ENCODE measurements at places on chromosomes 7 and 10.

- no peak for DNase-seq
These were observed 367.6 kb upstream of the MKI67 start for GRCh38 chr10:128493811-128494210.

DNA sequence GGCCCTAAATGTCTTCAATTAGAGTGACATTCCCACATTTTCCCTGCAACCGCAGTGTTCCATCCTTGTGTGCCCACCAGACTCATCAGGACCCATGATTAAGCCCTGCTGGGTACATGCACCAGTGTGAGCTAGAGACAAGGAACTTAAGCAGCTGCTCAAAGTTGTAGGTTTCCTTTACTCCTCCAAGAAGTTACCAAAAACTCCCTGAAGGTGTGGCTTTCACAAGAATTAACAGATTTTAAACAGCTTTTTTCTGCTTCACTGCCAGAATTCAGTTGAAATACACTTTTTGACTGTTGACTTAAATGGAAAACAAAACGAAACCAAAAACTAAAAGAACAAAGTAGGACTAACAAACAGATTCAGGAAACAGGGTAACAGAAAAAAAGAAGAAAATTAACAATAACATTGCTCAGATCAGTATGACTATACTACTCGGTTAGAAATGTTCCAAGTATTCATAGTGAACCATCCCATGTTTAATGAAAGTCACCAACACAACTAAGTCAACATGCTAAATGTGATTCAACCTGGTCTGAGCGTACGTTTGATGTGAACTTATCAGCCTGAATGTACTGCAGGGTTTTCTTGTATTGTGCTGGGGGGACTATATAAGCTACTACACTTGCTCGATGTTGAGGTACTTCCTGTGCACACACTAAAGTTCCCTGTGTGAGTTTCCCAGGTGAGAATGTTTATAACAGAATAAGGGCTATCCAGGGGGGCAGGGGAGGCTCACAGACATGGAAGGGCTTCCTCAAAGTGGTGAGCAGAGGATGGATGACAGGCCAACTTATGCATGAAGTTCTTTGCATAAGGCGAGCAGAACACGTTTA lies 22.2 kb downstream of the SLC37A3 start:
- DNase-seq: no peak

DNA sequence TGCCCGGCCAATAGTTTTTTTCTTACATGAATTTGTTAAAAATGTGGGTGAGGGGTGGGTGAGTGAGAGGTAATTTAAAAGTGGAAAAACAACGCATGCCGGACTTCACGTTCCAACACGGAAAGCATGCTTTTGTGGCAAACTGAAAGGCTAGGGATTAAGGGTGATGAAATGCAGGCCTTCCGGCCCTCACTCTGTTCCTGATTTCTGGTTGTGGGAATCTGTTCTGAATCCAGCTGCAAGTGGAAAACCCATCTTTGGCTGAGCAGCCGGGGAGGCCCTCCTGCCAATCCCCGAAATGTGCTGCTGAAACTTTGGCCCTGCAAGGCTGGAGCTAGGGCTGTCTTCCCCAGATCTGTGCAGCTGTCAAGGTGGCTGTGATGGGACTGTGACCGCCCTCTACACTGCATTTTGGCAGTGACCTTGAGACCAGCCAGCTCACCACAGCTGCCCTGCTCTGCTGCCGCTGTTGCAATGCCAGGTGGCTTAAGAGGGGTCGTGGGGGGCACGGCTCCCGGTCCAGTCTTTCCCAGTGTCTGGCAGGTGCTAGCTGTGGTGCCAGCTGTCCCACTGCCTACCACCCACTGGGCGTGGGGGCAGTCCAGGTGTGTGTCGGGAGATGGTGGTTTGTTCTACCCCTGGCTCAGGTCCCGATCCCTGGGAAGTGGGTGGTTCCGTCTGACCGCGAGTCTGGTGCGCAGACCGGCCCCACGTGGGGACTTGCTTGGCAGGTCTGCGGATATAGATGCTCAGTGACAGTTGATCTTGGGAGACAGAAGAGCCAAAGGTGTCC lies 39.0 kb downstream of the TET1 start:
- DNase-seq: no peak

DNA sequence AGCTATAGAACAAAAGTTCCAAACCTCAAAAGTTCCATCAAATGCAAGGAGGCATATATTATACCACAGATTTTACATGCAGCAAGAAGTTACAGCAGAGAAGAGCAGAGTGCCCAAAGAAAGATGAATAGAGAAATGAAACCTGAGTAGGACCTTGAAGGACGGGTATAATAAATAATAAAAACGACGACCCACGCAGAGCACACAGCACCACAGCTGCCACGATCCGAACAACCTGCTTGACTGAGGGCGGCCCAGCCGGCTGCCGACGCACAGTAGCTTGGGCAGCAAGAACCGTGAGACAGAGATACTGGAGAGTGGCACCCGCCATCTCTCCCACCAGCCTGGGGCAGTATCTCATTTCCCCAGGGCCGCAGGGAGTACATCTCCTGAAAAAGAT lies 79.0 kb downstream of the HIPK2 start:
- no peak for DNase-seq

DNA sequence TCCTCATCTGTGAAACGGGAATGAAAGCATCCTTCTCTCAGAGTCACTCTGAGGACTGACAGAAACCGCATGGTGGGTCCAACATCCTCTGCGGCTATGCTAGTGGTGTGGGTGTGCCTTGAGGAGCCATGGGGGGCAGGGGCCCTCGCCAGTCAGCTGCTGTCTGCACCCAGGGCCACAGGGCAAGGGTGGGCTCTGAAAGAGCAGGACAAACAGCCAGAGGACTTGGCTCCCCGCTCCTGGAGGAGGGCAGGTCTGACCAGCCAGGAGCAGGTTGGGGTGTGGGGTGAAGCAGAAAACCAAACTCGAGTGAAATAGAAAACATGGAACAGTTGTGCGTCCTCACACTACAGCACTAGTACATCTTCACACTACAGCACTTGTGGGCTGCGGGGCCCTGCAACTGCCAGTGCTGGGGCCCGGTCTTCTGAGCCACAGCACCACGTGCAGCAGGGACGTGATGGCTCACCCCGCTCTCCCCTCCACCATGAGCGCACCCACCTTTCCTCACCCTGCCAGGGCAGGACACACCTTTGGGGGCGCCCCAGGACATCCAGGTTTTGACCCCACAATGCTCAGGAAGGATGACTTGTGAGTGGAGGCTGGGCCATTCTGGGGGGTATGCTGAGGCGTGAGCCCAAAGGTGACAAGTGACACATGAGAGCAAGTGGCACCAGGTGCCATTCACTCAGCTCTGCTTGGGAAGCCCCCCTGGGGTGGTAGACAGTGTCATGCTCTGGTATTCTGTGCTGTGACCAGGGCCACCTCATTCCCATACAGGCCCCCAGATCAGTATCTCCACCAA lies 96.1 kb upstream of the RET start:
- no peak for DNase-seq

GRCh38 chr7:44379366-44380188 lies 54.2 kb upstream of the CAMK2B start:
- no peak for DNase-seq

- no peak for DNase-seq
These were observed 198.5 kb downstream of the INHBA start for GRCh38 chr7:41504214-41504980.
